ENCODE measurements at places on chromosomes 16 and 17.

DNA sequence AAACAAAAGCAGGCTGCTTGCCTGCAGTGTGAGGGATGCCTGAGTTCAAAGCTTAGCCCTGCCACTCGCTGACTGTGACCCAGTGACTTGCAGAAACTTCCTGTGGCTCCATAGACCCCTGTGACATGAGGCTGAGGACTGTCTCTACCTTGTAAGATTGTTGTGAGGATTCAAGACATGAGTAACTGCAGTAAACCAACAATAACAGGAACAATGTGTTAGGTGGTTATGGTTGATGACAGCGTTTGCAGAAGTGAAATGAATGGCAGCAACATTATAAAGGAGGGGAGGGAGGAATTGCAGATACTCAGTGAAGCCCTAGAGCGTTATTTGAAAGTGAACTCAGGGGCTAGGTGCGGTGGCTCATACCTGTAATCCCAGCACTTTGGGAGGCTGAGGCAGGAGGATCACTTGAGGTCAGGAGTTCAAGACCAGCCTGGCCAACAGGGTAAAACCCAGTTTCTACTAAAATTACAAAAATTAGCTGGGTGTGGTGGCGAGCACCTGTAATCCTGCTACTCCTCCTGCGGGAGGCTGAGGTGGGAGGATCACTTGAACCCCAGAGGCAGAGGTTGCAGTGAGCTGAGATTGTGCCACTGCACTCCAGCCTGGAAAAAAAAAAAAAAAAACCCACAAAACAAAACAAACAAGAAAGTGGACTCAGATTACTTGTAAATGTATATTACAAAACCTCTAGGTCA is 33.5 kb upstream of the EMP2 start:
- DNase-seq = no peak

GRCh38 chr16:81493755-81494433 is 49.3 kb downstream of the CMIP start:
- DNase-seq = peak; percentile 26

- DNase-seq = no peak
These were observed 50.1 kb downstream of the KLHDC4 start for GRCh38 chr16:87715658-87716057.

GRCh38 chr16:89113152-89113547 is 19.5 kb downstream of the ACSF3 start:
- DNase-seq = no peak

DNA sequence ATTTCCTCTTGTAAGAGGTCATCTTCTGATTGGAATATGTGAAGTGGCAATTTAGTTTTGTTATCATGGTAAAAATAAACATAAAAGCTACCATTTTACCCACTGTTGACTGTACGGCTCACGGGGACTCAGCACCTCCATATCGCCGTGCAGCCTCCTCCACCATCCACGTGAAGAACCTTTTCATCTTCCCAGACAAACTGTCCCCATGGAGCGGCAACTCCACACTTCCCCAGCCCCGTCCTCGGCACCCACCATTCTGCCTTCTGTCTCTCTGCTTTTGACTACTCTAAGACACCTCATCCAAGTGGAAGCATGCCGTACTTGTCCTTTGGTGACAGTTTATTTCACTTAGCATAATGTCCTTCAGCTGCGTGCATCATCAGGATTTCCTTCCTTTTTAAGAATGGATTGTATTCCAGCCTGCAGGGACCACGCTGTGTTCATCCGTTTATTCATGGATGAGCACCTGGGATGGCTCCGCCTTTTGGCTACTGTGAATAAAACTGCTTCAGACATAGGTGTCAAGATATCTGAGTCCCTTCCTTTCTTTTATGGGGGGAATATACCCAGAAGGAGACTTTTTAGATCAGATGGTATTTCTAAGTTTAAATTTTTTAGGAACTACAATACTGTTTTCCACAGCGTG is 14.3 kb downstream of the FBXO31 start:
- DNase-seq = no peak

DNA sequence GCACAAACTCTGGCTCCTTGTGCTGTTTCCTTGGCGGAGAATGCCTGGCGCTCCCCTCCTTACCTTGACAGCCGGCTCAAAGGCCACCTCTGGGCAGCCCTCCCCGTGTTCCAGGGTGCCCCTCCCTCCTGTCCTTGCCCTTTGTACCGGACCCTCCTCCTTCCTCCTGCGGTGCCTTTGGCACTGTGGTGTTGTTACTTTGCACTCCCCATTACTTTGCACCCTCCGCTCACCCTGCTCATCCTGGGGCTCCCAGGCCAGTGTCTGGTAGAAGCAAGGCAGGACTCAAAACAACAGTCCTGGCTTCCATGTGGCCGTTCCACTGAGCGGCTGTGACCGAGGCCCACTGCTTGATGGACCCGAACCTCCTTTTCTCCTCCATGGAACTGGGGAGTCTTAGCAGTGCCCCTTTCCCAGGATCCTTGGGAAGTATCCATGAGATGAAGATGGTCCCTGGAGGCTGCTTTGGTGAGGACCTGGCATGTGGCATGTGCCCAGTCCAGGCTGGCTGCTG is 147.8 kb downstream of the CMIP start:
- DNase-seq = no peak

DNA sequence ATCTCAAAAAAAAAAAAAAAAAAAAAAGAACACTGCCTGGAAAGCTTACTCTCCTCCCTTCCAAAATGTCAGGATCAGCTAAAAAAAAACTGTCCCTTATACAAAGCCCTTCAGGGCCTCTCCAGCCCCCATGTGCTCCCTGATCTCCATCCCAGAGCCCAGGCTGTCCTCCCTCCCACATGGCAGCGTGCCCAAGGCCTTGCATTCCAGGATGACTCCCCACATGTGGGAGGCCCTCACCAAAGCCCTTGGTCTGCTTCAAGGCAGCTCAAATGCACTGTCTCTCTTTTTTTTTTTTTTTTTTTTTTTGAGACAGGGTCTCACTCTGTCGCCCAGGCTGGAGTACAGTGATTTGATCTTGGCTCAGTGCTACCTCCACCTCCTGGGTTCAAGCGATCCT is 2.3 kb downstream of the FDXR start:
- no peak for DNase-seq

- DNase-seq = no peak
These were observed 31.3 kb downstream of the CD300LB start for GRCh38 chr17:74499992-74500391.

DNA sequence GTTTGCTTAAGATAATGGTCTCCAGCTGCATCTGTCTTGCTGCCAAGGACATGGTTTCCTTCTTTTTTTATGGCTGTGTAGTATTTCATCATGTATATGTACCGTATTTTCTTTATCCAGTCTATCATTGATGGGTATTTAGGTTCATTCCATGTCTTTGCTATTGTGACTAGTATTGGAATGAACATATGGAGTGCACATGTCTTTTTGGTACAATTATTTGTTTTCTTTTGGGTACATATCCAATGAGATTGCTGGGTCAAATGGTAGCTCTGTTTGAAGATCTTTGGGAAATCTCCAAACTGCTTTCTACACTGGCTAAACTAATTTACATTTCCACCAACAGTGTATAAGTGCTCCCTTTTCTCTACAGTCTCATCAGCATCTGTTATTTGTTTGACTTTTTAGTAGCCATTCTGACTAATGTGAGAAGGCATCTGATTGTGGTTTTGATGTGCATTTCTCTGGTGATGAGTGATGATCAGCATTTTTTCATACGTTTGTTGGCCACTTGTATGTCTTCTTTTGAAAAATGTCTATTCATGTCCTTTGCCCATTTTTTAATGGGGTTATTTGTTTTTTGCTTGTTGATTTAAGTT is 66.2 kb downstream of the TNFRSF13B start:
- DNase-seq = no peak

DNA sequence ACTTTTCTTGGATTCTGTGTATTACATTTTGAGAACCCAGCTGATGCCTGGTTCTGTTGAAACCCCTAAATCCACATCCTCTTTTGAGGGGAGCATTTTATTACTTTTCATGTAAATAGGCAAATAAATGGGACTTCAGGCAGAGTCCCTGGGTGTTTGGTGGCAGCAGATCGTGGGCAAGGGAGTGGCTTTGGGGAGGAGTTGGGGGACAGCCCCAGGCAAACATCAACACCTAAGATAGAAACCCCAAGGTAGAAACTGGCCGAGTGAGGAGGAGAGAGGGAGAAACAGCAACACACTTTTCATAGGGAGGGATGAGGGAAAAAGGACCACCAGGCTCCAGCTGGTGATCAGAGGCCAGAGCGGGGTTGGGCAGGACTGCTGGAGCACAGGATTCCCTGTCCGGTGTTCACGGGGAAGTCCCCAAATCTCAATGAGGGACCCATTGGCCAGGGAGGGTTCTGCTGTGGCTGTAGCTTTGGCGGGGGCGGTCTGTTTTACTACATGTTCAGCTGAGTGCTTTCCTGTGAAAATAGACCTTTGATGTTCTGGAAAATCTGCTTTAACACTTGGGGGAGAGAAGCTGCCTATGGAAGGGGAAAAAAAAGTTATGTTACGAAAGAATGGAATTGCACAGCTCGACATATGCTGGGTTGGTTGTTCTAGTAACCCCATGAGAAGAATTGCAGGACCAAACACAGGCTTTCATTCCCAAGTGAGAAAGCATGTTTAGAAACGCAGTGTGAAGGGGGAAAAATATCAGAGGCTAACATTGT is 46.6 kb downstream of the MSI2 start:
- DNase-seq = no peak

DNA sequence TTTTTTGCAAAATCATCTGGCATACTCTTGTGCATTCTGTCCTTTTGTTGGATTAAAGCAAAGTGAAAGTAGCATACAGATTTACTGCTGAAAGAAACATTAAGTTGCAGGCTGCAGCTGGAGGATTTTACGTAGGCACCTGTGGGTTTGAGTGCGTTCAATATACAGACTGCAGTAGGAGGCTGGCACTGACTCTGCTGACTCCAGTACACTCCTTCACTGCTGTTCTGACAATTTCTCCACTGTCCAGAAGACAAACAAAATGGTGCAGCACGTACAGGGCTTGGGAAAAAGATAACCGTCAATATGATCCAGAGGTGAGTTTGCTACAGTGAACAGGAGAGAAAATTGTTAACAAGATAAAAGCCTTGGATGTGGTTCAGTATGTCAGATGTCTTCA is 73.3 kb downstream of the TANC2 start:
- DNase-seq = no peak
